Stimulated activated CD8-positive, alpha-beta memory T cell treated with anti-CD3 and anti-CD28 coated beads, Interleukin-7, amount 100 ng/mL, for 1 hour (primary cell): ENCODE measurements at places on chromosomes 3 and 15.

- DNase-seq, result no peak
These were observed 50.3 kb upstream of the SLC6A6 start for GRCh38 chr3:14352002-14352627.

DNA sequence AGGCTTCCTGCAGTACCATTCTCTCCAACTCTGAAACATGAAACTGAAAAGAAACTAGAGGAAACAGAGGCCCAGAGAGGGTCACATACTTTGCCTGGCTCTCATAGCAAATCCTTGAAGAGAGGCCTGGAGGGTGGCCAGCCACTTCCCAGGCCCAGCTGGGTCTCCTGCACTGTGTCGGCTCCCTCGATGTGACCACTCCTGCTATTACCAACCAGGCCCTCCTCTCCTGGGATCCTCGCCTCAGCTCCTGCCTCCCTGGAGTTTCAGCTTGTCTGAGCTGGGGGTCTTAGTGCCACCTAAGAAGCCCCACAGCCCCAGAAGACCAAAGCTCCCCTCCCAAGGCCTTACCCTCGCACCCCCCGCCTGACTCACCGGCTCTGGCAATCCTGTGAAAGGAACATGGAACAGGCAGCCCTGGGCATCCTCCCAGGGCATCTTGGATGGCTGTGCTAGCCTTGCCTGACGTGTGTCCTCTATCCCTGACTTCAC is 4.6 kb downstream of the LOXL1 start:
- DNase-seq, result no peak

GRCh38 chr3:136498919-136499447 is 248.8 kb downstream of the PCCB start:
- DNase-seq, result no peak

GRCh38 chr15:36481156-36481555 is 98.3 kb upstream of the CDIN1 start:
- no peak for DNase-seq
